ENCODE measurements at places on chromosomes 11 and 22.

DNA sequence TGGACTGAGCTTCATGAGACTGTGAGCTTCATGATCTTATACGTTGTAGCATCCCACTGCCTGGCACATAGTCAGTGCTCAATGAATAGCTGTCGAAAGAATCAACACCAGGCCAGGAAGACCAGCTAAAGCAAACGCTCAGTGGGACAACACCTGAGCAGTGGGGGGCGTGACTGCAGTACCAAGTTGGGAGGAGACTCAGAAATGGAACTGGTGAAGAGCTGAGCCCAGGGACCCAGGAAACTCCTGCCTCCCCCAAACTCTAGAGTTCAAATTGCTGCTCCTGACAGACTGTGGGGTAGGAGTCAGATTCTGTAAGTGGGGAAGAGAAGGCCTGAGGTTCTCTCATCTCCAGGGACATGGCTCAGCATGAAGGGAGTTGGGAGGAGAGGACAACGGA is 59.3 kb downstream of the MORC2 start:
- no peak for DNase-seq

GRCh38 chr11:94675239-94675638 is 92.9 kb upstream of the AMOTL1 start:
- DNase-seq: no peak

DNA sequence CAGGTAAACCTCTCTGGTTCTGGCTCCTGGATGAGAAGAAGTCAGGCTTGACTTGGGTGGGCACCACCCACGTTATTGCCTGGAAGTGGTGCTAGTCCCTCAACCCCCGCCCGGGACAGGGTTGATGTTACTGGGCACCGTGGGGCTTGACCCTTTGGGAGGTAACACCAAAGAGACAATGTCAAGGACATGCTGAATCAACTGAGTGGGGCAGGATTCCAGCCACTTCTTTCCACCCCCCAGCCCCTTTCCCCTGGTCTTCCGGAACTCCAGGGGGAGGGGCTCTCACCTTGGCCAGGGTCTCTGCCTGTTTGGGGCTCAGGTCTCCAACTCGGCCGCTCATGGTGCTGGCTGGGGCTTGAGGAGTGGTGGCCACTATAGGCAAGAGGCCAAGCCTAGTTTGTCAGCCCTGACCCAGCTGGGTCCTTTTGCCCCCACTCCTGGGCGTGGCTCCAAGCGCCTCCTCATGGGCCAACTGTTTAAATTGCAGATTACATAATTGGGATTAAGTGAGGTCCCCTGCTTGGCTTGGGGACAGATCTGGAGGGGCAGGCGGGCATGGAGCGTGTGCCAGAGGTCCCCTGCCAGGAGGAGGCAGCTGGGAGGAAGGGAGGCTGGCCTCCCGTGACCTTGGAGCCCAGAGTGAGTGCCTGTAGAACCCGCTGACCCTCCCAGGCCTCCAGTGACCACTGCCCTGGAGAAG is at the start of gene SEC14L3:
TSS of gene SEC14L3 (minus strand) at position 402 of the 703 bp plus-strand sequence. CDS start at position 343, 59 bp downstream.
- DNase-seq: no peak

DNA sequence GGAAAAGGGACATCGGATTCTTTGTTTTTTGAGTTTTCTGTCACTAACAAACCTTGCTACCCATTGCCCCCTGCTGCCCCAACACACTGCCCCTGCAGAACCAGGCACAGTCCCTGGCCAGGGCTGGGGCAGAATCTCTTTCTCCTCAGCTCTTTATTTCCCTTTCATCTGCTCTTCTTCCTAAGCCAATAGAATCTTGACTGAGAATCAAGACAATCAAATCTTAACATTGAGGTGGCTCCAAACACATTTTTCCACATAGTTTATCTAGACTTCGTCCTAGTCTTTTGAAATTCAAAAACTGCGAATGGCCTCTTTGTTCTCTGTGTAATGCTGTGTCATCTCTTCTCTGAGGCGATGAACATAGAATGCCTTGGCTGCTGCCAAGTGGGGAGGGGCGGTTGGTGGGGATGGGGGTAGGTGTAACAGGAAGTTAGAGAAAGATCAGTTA is 16.1 kb upstream of the NTM start:
- no peak for DNase-seq

- no peak for DNase-seq
Observed at GRCh38 chr22:41057076-41057475, 35.3 kb upstream of the EP300 start.

GRCh38 chr11:69732910-69733309 is 29.1 kb upstream of the FGF19 start:
- no peak for DNase-seq

DNA sequence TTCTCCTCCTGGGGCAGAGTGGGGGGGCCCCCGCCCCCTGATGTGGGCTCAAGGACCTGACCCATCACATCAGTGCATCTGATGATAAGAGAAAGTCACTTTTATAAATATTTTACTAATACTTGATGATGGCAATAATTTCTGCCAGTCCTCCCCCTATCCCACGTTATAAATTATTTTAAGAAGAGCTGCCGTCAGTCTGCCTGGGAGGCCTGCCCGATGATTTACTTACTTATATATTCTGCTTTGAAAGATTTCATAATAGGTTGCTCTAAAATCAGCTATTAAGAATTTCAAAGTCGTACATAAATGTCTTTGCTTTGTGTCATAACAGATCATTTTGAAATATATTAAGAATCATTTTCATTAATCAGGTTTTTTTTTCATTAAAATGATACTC is 58.8 kb downstream of the MYO18B start:
- DNase-seq: no peak

Measured in WERI-Rb-1 (cell line).